ENCODE measurements at places on chromosomes 16 and 17. TPM values are rescaled to one million over a fixed set of nuclear protein-coding genes. Genes with fewer than 3 reads are reported as not detected.

The CTRB2 gene
- not detected for total RNA-seq

The DPEP2 gene
- 0.18 TPM for total RNA-seq

The RAP1GAP2 gene
- 3.1 TPM for total RNA-seq

The GGT6 gene
- total RNA-seq = not detected

The SOX8 gene
- 0.53 TPM for total RNA-seq

The KRT17 gene
- 1.6 TPM for total RNA-seq

GRCh38 chr17:11308531-11308930 is 67.5 kb downstream of the SHISA6 start:
- H3K4me3 ChIP-seq = no peak overlapping the region
- no peaks in the 10 kb centered on the region for H3K4me1 ChIP-seq
- no peaks in the 10 kb centered on the region for H3K27me3 ChIP-seq
- H3K27ac ChIP-seq = no peak overlapping the region
- no peaks in the 10 kb centered on the region for H3K36me3 ChIP-seq
- DNase-seq = no peak

DNA sequence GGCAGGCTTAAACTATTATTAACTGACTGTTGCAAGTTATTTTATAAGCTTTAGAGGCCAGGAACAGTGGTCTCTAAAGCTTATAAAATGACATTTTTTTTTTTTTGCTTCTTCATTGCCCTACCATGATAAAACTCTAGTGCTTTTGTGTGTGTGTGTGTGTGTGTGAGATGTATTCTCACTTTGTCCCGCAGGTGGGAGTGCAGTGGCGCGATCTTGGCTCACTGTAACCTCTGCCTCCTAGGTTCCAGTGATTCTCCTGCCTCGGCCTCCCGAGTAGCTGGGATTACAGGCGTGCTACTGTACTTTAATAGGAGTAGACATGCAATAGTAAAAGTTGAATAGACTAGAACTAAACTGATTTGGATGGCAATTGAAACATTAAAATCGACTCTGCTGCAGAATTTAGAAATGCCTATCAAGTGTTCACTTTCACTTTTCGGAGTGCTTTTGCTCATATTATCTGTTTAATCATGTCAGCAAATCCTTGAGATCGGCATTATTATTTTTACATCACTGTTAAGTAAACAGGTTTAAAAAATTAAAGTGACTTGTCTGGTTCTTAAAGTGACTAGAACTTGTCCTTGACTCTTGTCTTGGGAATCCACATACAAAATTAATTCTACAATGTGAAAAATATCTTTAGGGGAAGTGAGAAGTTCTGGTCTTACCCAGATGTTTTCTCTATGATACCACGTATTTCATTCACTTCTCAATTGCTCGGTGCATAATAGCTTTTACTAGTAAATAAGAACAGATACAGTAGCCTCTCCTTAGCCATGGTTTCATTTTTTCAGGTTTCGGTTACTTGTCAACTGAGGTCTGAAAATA is 8.4 kb upstream of the PCTP start:
- H3K36me3 ChIP-seq = no peaks in the 10 kb centered on the region
- DNase-seq = no peak
- H3K4me3 ChIP-seq = no peak overlapping the region
- no peak overlapping the region for H3K27ac ChIP-seq
- H3K27me3 ChIP-seq = no peaks in the 10 kb centered on the region

DNA sequence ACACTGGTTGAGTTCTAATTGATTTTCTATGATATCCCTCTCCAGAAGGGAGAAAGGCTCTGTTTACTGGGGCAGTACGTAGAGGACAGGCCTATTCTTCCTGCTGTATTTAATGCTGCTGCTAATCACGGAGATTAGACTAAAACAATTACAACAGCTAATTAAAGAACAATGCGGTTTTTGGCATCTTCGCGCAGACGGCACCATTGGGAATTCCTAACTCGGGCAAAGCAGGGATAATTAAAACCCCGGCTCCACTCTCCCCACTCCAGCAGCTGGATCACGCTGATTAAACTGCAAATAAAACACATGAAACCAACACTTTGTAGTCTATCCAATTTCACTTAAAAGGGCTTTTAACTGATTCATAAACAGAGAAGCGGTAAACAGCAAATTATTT is 147.6 kb downstream of the XYLT1 start:
- H3K4me1 ChIP-seq = no peaks in the 10 kb centered on the region
- H3K4me3 ChIP-seq = no peak overlapping the region
- no peak overlapping the region for H3K27ac ChIP-seq

GRCh38 chr16:83005653-83006160 is 378.9 kb downstream of the CDH13 start:
- H3K4me1 ChIP-seq = peaks cover 36% of the 10 kb centered on the region
- no peak overlapping the region for H3K27ac ChIP-seq
- no peaks in the 10 kb centered on the region for H3K36me3 ChIP-seq
- no peaks in the 10 kb centered on the region for H3K27me3 ChIP-seq

GRCh38 chr16:69057400-69058378 is 47.8 kb upstream of the HAS3 start:
- no peak for DNase-seq
- H3K27ac ChIP-seq = no peak overlapping the region
- H3K36me3 ChIP-seq = no peaks in the 10 kb centered on the region
- H3K4me3 ChIP-seq = no peak overlapping the region

GRCh38 chr16:2475413-2476344 is 752 bp downstream of the TBC1D24 start:
- no peaks in the 10 kb centered on the region for H3K36me3 ChIP-seq
- H3K4me3 ChIP-seq = peak overlapping the region; percentile 33
- H3K27ac ChIP-seq = no peak overlapping the region
- no peak for DNase-seq

GRCh38 chr17:47820033-47820789 is 1.4 kb downstream of the OSBPL7 start:
- peaks cover 17% of the 10 kb centered on the region for H3K4me1 ChIP-seq
- no peak overlapping the region for H3K27ac ChIP-seq
- no peaks in the 10 kb centered on the region for H3K27me3 ChIP-seq
- H3K36me3 ChIP-seq = peaks cover 37% of the 10 kb centered on the region
- no peak overlapping the region for H3K4me3 ChIP-seq

DNA sequence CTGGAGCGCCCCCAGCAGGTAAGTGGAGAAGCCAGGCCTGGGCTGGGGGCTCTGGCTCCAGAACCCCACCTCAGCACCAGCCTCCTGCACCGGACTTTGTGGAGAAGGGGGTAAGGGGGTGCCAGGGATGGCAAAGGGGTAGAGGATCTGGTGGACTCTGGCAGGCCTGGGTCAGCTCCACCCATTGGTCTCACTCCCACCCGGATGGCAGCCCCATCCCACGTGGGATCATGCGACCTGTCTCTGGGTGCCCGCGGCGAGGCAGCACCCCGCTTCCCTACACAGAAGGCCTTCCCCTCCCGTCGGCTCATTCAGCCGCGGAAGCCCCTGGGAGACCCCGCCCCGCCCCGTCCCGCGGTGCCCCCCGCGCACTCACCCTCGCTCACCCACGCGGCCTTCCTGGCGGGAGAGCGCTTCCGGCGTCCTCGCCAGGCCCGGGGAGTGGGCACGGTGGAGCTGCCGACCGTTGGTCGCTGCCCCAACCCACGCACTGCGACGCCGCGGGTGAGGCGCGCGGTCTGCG is 498 bp upstream of the PLEKHG4 start:
- H3K27me3 ChIP-seq = no peaks in the 10 kb centered on the region
- peaks cover 21% of the 10 kb centered on the region for H3K4me1 ChIP-seq
- H3K27ac ChIP-seq = peak overlapping the region; percentile 78
- peak overlapping the region; percentile 16 for H3K4me3 ChIP-seq

- H3K36me3 ChIP-seq = no peaks in the 10 kb centered on the region
- no peaks in the 10 kb centered on the region for H3K27me3 ChIP-seq
These were observed 7.3 kb upstream of the TRPV2 start for GRCh38 chr17:16407911-16408588.

- H3K4me3 ChIP-seq = no peak overlapping the region
- H3K27me3 ChIP-seq = no peaks in the 10 kb centered on the region
- DNase-seq = no peak
- no peaks in the 10 kb centered on the region for H3K36me3 ChIP-seq
These were observed 72.2 kb downstream of the CLEC16A start for GRCh38 chr16:11016524-11016988.

GRCh38 chr17:55190748-55191147 is 74.0 kb upstream of the HLF start:
- H3K36me3 ChIP-seq = no peaks in the 10 kb centered on the region
- no peak for DNase-seq
- no peak overlapping the region for H3K27ac ChIP-seq
- no peak overlapping the region for H3K4me3 ChIP-seq
- no peaks in the 10 kb centered on the region for H3K27me3 ChIP-seq
- H3K4me1 ChIP-seq = peaks cover 11% of the 10 kb centered on the region

GRCh38 chr17:79715943-79716797 is 14.6 kb upstream of the ENPP7 start:
- no peak for DNase-seq
- H3K36me3 ChIP-seq = no peaks in the 10 kb centered on the region
- H3K4me1 ChIP-seq = no peaks in the 10 kb centered on the region
- no peak overlapping the region for H3K4me3 ChIP-seq
- H3K27ac ChIP-seq = no peak overlapping the region
- no peaks in the 10 kb centered on the region for H3K27me3 ChIP-seq

GRCh38 chr16:84643674-84644073 is 4.6 kb upstream of the KLHL36 start:
- peaks cover 5% of the 10 kb centered on the region for H3K4me1 ChIP-seq
- H3K4me3 ChIP-seq = no peak overlapping the region
- no peaks in the 10 kb centered on the region for H3K36me3 ChIP-seq
- no peak overlapping the region for H3K27ac ChIP-seq
- peaks cover 3% of the 10 kb centered on the region for H3K27me3 ChIP-seq
- DNase-seq = no peak

- H3K27ac ChIP-seq = no peak overlapping the region
- H3K36me3 ChIP-seq = no peaks in the 10 kb centered on the region
- no peak overlapping the region for H3K4me3 ChIP-seq
- no peaks in the 10 kb centered on the region for H3K27me3 ChIP-seq
These were observed 8.3 kb downstream of the SLC7A6 start for GRCh38 chr16:68272507-68273209.

Data from endothelial cell of umbilical vein (primary cell).